ENCODE measurements at places on chromosomes 12 and 14.

GRCh38 chr14:102591944-102592762 lies at the start of gene RCOR1:
RCOR1 (plus strand) TSS chr14:102592649; CDS start chr14:102592887, 238 bp downstream.
- DNase-seq: peak; percentile 99

- no peak for DNase-seq
Measured at GRCh38 chr14:69282448-69282847, 22.5 kb downstream of the GALNT16 start.

GRCh38 chr14:94041551-94042346 lies 15.6 kb downstream of the OTUB2 start:
- no peak for DNase-seq

- no peak for DNase-seq
Measured at GRCh38 chr12:98733667-98734350, 88.7 kb downstream of the APAF1 start.

- no peak for DNase-seq
Measured at GRCh38 chr14:50795909-50796308, 35.1 kb downstream of the NIN start.

DNA sequence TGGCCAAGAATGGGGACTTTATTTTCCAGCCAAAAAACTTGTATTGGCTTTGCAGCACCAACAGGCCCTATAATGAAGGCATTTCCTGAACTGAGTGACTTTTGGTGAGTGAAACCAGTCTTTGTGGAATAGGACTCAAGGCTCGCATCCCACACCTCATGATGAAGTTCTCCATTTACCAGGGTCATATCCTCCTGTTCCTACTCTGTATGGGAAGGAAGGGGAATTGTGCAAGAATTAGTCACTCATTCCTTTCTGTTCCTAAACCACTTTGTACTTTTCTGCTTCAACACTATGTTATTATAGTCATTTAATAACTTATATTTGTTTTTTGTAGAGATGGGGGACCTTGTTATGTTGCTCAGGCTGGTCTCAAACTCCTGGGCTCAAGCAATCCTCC lies 2.3 kb upstream of the SPATS2 start:
- DNase-seq: no peak

DNA sequence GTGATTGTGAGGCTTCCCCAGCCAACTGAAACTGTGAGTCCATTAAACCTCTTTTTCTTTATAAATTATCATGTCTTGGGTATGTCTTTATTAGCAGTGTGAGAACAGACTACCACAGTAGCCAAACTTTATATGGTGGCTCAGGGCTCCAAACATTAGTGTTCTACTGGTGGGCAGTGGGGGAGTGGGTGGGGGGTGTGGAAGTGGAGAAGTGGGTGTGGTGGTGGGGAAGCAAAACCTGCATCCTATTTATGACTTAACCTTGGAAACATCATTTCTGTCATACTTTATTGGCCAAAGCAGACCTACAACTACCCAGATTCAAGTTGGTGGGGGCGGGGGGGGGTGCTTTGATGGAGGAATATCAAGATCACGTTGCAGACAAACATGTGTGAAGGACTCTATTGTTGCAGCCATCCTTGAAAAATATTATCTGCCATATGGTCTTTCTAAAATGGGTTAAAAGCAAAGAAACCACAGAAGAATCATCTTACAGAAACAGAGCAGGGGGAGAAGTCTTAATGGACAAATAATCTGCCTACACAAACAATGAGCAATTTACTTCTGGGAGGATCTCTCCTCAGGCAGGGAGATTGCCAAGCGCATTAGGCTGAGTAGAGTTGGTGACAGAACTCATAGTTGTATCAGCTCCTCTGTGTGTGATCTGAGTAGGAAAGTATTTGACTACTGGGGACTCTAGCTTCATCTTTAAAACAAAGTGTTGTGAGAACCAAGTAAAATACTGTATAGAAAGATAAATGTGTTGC lies 1.4 kb upstream of the PWP1 start:
- DNase-seq: no peak

- no peak for DNase-seq
Measured at GRCh38 chr12:78157199-78157598, 326.5 kb downstream of the NAV3 start.

GRCh38 chr14:53740570-53740969 lies 216.1 kb downstream of the BMP4 start:
- DNase-seq: no peak

- no peak for DNase-seq
Measured at GRCh38 chr14:56358851-56359614, 220.6 kb upstream of the TMEM260 start.

GRCh38 chr14:61573748-61574513 lies 121.4 kb upstream of the HIF1A start:
- peak; percentile 44 for DNase-seq

DNA sequence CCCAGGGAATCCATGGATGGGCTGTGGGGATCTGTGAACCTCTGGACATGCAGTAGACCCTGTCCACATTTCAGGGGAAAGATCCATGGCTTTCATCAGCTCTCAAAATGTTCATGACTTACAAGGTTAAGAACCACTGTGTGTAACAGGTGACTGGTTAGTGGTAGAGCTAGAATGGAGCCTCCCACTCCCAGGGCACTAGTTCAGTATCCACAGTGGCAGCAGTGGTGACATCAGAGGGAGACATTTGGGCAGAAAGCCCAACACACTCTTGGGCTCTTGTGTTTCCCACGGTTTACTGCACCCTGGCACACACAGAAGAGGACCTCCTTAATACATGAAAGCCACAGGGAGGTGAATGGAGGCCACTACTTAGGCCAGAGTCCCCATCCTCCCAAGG lies 9.1 kb downstream of the KRT74 start:
- DNase-seq: no peak

DNA sequence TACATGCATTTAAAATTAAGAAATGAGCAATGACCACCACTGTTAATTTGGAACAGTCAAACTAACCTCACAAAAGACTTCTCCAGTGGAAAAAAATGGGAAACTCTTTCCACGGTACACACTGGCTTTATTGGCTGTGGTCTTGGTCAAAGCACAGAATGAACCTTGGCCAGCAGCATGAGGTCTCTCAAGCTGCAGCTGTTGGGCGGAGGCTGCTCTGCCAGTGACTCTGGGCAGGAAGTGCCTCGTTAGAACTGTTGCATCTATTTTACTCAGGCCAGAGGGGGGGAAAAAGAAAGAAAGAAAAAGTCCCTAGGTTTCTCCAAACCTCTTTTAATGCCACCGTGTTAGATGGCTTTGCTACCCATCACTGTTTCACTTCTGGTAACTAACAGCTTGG lies 279.8 kb upstream of the DIO2 start:
- no peak for DNase-seq

GRCh38 chr14:100884456-100884855 lies 19.1 kb downstream of the RTL1 start:
- DNase-seq: no peak

- DNase-seq: no peak
Measured at GRCh38 chr14:61528591-61529021, 166.7 kb upstream of the HIF1A start.

DNA sequence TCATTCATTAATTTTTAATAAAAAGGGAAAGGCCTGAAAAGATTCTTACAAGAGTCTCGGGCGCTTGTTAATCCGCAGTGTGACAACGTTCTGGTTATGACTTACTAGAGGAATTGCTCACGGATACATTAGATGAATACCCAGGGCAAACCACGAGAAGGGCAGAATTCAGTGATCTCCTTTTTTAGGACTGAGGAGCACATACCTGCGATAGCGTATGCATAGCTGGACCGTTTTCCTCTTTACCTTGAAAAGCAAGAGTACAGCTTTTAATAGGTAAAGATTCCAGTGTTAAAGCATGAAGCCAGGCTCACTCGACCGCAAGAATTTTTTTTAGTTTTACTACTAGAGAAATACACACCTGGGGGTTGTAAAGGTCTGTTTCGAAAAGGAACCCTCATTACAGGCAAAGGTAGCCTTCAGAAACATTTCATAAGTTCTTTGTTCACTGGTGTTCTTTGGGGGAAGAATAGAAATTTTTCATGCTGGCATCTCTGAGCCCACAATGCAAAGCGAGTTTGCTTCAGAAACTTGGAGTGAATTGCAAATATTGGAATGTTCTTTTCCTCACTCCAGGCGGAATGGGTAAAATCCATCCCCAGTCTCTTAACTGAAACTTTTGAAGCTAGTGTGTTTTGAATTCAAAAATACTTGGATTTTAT lies 953 bp downstream of the MAPK1IP1L start:
- DNase-seq: no peak

DNA sequence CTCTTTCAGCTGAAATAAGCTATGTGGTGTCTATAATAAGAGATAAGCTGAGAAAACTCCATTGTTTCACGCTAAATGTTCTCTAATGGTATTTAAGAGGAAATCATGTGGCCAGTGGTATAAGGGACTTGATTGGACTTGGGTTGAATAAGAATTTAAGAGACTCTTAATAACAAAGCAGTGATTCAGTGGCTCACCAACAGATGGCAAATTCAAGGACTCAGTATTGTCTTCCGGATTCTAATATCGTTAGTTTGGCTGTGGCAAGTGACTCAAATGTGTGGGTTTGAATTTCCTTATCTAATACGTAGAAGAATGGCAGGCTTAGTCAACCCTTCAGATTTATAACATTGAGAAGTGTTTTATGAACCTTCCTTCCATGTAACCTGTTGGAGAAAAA lies 49.1 kb upstream of the KCNH3 start:
- no peak for DNase-seq

GRCh38 chr12:26091822-26092221 lies 33.0 kb downstream of the BHLHE41 start:
- DNase-seq: no peak

- no peak for DNase-seq
Measured at GRCh38 chr12:116055895-116056607, 221.4 kb downstream of the MED13L start.

DNA sequence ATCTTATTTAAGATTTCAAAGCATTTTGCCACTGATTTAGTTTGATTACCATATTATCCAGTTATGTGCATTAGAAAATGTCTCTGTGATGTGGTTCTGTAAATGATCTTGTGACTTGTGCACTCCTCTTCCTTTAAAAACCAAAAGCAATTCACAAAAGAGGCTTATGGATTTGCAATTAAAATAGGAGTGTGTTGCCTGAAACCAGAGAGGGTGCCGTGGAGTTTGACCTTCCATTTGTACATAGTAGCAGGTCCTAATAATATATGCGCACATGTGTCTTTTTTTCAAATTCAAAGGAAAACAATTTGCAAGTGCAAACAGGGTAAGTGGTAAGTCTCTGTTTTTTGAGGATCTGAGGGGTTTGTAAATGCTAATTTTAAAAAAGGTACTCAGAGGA lies 470.9 kb downstream of the VRK1 start:
- no peak for DNase-seq

DNA sequence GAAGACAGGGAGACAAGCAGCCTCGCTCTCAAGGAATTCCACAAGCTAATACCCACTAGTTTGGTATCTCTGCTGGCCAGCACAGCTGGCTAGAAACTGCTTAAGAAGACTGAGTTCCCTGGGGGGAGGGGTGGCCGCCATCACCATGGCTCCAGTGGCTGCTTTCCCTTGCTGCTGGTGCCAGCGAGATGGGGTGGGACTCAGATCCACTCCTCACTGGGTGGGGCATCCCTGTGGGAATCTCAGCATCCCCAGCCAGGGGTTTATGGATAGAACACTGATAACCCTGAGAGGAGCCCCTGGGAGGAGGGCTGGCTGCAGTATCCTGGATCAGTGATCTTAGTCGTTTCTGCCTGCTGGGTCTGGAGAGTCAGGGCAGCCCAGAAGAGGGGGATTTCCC lies 170.6 kb upstream of the MDGA2 start:
- no peak for DNase-seq

DNA sequence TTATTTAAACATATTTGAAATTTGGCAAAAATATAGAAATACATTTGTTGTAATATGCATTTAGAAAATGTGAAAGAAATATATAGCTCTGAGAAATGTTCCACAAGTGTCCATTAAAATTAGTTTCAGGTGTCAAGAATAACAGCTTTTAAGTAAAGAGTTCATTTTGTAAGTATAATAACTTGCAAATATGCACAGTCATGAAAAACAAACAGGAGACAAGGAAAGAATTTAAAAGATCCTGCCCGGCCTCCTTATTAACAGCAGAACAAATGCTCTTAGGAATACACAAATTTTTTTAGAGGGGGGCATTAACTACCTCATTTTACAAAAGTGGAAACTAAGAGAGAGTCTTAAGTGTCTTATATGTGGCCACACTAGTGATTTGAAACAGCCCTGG lies 77.7 kb upstream of the DBX2 start:
- no peak for DNase-seq

DNA sequence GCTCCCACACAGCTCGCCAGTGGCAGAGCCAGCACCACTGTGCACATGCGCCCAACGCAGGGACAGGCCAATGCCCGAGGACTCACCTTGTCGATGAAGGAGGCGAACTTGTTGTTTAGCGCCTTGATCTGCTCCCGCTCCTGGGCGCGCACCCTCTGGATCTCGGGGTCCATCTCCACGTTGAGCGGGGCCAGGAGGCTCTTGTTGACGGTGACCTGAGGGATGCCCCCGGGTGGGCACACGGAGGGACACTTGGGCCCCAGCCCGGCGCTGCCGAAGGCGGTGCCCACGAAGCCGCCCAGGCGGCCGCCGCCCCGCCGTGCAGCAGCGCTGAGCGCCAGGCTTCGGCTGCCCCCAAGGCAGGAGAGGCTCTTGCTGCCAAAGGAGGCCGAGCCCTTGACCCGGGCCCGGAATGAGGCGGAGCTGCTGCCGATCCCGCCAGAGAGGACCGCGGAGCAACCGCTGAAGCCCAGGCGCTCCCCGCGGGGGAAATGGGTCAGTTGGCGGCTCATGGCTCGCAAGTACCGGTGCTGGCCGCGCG lies at the start of gene KRT72:
TSS of gene KRT72 (minus strand) at position 523 of the 541 bp plus-strand sequence. CDS start at position 512, 11 bp downstream.
- no peak for DNase-seq

DNA sequence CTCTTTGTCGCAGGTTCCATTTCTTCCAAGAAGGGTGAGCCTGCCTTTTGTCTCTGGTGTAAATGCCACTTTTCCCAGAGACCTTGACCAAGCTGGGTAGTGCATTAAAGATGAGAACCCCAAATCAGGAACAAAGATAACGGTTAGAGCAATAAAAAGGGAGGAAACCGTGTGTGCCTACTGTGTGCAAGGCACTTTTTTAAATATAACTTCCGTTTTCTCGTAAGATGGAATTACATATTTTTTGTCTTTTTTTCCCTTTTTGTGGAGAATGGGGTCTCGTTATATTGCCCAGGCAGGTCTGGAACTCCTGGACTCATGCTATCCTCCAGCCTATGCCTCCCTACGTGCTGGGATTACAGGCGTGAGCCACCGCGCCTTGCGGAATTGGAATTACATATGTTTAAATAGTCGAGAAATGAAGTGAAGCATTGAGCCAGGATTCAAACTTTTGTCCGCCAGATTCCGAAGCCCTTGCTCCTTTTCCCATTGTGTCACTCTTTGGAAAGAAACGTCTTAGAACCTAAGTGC lies 506 bp upstream of the NABP2 start:
- no peak for DNase-seq

DNA sequence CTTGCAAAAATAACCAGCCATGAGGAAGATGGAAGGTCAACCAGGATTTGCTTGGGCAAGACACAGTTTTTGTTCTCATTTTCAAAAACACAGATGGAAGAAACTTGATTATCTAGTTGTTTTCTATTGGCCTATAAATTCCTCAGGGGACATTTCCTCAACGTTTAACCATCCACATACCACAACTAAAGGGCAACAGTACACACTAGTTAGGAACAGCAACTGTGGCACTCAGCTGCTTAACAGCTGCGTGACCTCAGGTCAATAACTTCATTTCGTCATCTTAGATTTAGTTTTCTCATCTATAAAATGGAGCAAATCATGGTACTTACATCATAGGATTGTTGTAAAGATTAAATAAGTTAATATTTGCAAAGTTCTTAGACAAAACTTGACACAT lies 18.7 kb downstream of the SSTR1 start:
- no peak for DNase-seq

Data from CD4-positive, alpha-beta T cell treated with Interleukin-6 for 4 hours (primary cell).